ENCODE measurements at places on chromosomes 3 and 15.

GRCh38 chr3:82354228-82354627, 592.8 kb upstream of the GBE1 start:
- no peak for DNase-seq

- no peak for DNase-seq
Observed at GRCh38 chr3:100124201-100124761, 10.0 kb upstream of the FILIP1L start.

DNA sequence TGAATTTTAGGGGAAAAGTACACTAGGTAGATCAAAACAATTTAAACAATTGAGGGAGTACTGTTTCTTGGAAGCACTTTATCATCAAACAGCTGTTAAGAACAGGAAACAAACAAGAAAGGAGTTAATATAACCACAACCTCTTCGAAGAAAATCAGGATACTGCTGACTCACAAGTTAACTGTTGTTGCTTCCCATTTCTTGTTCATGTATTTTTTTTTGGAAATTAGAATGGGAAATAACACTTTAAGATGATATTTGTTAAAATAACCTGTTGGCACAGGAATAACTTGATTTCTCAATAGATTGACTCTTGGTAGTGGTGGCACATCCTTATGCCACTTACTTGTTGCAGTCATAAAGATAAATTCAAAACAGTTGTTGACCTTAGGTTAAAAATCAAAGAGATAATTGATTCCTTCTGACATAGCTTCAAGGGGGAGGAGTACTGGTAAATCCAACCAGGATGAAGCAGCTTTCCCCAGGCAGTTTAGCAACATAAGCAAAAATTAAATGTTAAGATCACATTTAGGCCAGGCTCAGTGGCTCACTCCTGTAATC, 3.3 kb downstream of the BNIP2 start:
- DNase-seq, result peak; percentile 12

GRCh38 chr3:155339052-155339451, 45.6 kb upstream of the STRIT1 start:
- DNase-seq, result peak; percentile 10

- DNase-seq, result no peak
Observed at GRCh38 chr3:124492824-124493223, 237.4 kb upstream of the UMPS start.

- DNase-seq, result no peak
Observed at GRCh38 chr15:72369964-72370363, 5.8 kb downstream of the HEXA start.

DNA sequence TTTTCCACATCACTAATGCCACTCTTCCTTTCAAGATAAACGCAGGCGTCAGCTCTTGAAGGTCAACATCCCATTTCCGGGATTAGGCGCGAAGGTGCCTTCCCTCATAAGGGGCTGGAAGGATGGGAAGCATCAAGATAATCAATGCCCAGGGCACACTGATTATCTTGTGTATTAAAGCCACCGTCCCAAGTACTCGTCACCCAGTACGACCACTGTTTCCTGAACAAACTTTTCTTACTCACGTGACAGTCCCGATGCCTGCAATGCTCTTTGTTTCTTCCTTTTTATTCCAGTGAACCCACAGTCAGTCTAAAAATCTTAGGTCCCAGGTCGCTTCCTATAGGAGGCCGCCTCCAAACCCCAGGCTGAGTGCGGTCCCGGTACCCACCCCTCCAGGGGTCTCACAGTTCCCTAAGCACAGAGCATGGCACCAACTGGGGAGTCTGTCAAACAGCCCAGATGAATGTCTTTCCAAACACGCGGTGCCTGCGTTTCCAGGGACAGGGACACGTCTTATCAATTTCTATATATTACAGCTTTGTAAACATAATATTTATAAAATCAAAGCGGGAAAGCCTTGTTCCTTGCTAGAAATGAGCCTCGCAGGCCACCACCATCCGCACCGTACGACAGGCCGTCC, 589 bp downstream of the ANAPC13 start:
- DNase-seq, result no peak

DNA sequence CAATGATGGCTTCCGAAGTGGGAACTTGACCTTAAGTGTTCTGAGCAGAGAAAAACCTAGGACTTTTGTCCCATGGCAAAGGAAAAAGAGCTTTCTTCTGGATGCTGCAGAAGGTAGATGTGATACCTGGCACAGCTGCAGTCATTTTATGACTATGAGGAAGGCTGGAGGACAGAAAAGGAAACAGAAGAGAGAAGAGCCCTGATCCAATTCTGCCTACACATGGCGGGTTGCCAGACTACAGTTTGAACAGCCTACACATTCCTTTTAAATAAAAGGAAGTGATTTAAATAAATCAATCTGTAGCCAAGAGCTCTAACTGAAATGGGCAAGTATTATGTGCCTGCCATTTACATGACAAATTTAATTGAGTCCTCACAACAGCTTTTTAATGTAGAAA, 43.6 kb upstream of the CHRNB4 start:
- DNase-seq, result no peak

DNA sequence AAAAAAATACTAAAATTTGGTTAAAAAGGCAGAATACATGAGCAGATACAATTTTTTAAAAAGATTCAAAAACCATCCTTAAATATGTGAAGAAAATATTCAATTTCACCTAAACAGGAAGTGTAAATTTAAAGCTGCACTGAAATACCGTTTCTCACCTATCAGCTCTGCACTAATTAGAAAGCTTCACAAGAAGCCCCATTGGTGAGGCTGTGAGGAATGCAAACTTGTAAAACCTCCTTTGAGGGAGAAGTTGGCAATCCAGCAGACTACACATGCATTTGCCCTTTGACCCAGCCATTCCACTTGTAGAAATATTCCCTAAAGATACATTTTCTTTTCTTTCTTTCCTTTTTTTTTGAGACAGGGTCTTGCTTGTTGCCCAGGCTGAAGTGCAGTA, 18.8 kb downstream of the BLM start:
- DNase-seq, result no peak

- DNase-seq, result peak; percentile 50
Observed at GRCh38 chr3:151816091-151816604, 2.2 kb downstream of the AADAC start.

DNA sequence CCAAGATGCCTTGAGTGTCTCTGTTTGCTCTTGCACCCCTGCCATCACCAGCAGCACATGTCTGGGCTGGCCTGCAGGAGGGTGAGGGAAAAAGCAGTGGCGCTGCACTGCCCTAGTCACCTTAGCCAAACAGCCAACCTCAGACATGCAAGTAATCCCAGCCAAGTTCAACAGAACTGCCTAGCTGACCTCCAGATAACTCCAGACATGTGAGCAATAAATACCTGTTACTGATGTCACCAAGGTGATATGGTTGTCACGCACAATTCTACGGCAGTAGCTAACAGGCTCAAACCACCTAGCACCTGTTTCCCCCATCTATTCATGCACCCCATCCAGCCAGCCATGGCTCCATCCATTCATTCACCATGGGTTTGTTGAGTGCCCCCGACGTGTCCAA, 99.9 kb downstream of the SRGAP3 start:
- DNase-seq, result no peak

- DNase-seq, result no peak
Observed at GRCh38 chr15:66670175-66670574, 31.9 kb upstream of the SMAD6 start.

- peak; percentile 86 for DNase-seq
Observed at GRCh38 chr3:120450600-120451271, at the start of gene FSTL1. Gene FSTL1, minus strand, starts transcription at chr3:120450992. Its CDS starts 246 bp downstream, at chr3:120450746.

DNA sequence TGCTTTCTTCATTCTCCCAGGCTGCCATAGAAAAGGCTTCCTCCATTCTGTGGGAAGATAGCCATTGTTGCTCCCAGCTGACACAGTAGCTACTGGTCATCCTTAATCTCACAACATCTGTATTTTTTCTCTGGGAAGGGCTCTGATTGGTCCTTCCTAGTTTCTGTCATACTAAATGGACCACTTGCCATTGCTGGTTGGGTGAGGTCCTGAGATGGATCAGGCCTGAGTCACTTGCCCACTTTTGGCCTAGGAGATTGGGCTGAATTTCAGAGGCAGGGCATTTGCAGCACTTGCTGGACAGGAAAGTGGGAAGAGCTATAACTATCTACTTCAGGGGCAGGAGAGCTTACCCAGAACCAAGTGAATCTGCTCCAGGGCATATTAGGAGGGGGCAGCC, 106.5 kb upstream of the PROK2 start:
- DNase-seq, result no peak

GRCh38 chr3:143668924-143669790, 179.1 kb downstream of the SLC9A9 start:
- DNase-seq, result no peak

DNA sequence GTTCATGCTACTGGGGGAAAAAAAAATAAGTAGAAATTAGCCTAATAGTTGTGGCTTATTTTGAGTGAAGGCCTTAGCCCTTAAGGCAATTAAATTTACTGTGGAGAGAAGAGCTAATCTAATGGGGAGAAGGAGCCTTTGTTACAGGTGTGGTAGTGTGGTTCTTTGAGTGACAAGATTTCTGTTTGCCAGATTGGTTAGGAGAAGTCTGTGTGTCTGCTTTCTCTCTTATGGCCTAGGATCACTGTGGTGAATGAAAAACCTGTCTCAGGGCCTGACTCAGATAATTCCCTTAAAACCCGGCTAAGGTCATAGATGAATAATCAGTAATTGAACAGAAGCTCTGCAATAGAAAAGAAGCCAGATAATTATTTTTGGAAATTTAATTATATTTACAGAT, 27.0 kb downstream of the OPA1 start:
- DNase-seq, result no peak

DNA sequence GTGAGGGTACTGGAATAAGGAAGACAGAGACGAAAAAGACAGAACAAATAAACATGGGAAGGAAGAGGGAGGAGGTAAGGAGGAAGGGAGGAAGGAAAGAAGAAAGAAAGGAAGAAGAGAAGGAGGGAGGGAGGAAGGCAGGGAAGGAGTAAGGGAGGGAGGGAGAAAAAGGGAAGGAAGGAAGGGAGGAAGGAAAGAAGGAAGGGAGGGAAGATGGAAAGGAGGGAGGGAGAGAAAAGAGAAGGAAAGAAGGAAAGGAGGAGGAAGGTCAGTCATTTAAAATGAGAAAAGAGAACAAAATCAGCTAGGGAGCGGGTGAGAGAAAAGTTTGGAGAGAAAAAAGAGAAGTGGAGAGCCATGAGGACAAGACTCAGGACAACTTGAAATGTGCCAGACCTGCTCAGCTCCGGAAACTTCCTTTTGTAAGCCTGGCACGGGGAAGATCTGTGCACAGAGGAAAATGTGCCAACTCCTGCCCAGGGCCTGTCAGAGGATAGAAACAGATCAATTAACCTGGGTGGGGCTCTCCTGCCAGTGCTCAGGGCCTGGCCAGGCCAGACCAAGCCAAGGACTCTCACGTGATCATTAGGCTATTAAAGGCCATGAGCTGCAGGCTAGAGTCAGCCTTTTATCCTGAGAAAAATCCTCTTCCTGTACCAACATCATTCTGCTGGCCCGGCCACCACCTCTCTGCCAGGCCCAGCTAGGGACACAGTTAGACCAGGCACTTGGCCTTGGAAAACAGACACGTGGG, 50.1 kb upstream of the BCL6 start:
- no peak for DNase-seq

GRCh38 chr3:8777978-8778267, 8.5 kb upstream of the OXTR start:
- peak; percentile 10 for DNase-seq

- DNase-seq, result no peak
Observed at GRCh38 chr3:10395196-10395595, 74.3 kb upstream of the SEC13 start.

GRCh38 chr3:151356794-151357462, 27.6 kb upstream of the P2RY13 start:
- DNase-seq, result no peak

DNA sequence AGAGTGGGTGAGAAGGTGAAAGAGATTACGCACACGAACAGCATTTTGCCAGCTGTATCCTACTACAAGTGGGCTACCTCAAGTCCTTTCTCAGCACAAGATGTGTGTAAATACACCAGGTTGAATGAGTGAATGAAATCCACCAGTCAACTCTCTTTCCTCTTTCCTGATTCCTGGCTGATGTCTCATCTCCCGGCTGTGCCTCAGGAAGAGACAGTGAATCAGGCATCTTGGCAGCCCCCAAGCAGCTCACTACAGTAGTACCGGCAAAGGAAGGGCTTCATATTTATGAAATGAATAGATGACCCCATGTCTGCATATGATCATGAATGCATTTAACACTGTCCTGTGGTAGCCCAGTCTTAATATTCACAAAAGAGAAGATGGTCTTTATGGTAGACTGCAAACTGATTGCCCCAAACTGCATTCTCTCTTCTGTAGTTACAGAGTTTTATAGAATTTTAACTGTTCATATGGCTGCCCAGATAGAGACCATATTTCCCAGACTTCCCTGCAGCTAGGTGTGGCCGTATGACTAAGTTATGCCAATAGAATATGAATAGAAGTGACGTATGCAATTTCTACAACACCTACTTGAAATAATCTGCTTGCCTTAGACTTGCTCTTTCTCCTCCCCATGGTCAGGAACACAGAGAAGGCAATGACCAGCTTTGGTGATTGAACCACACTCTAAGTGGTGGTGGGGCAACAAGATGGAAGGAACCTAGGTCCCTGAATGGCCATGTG, 22.7 kb downstream of the MGLL start:
- peak; percentile 76 for DNase-seq

- DNase-seq, result no peak
Observed at GRCh38 chr3:149198611-149199010, 23.0 kb downstream of the CP start.

- DNase-seq, result peak; percentile 84
Observed at GRCh38 chr3:128497305-128498126, 4.5 kb upstream of the GATA2 start.

- no peak for DNase-seq
Observed at GRCh38 chr3:16251316-16252085, 13.2 kb downstream of the DPH3 start.

Measured in AG08396 (cell line).